ENCODE measurements at places on chromosomes 7 and 10.
A peak's percentile ranks its signal among the peaks of the same experiment; 100 is the strongest.

GRCh38 chr10:132904814-132905649, 37.3 kb downstream of the CFAP46 start:
- peak; percentile 38 for DNase-seq

DNA sequence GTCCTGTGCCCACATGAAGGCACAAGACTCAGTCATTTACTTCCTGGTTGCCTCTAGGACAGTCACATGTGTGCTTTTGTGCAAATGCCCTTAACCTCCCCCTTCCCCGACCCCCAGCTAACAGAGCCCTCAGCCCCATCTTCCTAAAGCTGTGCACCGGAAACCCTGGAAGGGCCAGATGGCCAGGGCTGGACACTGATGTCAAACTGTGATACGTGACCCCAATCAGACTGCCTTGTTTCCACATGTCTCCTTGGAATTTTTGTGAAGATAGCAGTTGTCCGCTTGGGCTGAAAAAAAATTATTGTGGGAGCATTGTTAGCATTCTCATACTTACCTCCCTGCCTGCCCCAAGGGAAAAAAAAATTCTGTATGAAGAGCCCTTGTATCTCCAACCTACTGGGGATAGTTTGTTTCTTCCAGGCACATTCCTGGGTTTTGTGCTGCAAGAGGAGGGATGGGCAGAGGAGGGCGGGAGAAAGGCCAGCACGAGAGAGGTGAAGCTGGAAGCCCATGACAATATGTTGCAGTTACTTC, 17.0 kb upstream of the ADAM12 start:
- DNase-seq = no peak

GRCh38 chr10:8060010-8060703, 5.7 kb downstream of the GATA3 start:
- DNase-seq = peak; percentile 92

DNA sequence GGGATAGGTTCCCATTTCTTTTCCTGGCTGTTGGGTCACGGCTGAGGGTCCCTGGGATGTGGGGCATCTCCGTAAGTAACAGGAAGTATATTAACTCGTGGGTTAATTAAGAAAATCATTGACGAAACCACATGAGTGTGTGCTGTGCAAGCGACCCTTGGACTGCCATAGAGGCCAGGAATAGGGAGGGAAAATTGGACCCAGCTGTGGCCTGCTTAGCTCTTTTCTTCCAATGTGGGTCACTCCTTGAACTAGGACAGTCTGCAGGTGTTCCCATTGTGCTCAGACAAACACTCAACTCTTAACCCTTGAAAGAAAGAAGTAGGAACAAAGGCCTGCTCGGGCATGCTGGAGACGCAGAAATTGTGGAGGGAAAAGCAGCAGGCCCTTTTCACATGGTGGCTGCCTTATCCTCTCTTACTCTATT, 25.6 kb upstream of the PLEKHA1 start:
- no peak for DNase-seq

- DNase-seq = no peak
Observed at GRCh38 chr7:79434867-79435266, 18.6 kb downstream of the MAGI2 start.

DNA sequence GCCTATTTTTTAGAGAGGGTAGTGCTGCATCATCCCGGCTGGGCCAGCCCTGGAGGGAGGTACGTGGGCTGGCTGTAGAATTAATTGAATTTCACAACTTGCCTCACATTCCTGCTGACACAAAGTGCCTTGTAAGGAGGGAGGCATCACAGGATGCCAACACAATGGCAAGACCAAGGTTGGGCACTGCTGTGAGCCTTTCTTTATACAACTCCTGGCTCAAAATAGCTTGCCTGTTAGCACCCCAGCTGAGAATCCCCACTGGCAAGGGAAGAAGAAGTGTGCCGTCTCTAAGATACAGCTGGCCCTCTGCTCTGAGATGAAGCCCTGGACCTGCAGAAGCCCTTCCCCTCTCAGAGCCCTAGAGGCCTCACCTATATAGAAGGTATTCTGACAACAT, 873.9 kb downstream of the GRID1 start:
- no peak for DNase-seq

DNA sequence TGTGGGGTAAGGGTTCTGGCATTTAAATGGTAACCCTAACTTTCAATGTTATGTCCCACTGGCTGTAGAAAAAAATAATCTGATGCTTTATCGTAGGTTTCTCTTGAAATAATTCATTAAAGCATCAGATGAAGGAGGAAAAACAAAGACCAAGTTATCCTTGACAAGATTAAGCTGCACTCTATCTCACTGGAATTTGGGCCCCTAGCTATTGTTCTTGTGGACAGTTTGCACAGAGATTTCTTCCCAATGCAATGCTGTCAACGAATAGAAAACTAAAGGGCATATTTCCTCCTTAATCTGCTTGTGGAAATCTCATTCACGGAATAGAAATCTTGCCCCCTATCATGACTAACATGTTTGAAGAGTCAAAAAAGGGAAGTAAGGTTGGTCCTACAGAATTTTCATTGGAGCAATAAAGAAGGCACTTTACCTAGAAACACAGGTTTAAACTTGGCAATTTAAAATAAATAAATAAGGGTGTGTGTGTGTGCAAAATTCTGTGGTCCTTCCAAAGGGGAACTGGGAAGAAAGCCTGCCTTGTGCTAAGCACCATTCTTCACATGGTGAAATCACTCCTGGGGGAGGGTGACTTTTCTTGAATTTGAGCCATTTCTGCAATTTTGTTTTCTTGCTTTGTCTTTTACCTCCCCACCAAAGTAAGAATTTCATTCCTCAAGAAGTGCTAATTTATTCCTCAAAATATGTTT, 242.8 kb downstream of the GLI3 start:
- no peak for DNase-seq

GRCh38 chr7:42930889-42931288, 1.1 kb downstream of the PSMA2 start:
- DNase-seq = no peak

GRCh38 chr7:70098133-70098561, 499.9 kb downstream of the AUTS2 start:
- DNase-seq = no peak

DNA sequence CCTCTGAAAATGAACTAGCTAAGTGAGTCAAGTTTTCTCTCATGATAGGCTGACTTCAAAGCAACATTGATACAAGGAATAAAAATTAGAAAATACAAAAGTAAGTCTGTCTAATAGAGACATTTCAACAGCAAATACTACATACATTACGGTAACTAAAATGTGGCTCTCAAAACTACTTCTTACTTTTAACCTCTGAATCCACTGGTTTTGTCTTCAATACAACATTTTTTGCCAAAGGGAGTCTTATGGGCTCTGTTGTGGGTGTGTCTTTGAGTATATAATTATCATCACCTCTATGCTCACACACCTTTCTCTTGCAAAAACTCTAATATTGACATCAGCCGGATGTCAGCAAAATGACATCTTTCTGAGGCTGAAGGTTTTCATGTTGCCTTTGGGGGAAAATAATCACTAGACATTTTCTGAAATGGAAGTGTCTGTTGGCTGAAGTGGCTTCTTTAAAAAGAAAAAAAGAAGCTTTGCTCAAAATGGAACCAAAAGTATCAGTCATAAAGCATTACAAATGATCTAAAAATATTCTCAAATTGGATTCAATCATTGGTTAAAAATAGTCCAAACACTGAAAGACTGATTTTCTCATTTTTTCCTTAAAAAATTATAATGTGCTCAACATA, 41.8 kb upstream of the FAM133B start:
- DNase-seq = peak; percentile 63

DNA sequence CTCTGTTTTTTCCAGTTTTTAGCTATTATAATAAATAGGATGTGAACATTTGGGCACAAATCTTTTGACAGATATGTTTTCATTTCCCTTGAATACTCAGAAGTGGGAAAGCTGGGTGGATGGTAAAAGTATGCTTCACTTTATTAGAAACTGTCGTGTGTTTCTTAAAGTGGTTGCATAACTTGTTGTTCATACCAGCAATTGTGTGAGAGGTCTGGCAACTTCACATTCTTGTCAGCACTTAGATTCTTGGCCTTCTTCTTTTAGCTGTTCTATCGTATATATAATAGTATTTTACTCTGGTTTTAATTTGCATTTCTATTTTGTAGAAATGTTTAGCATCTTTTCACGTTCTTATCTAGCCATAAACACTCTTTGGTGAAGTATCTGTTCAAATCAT, 894.4 kb downstream of the KCNMA1 start:
- DNase-seq = no peak

- no peak for DNase-seq
Observed at GRCh38 chr7:85529201-85529600, 342.3 kb upstream of the SEMA3D start.

GRCh38 chr10:91571671-91572070, 61.2 kb downstream of the PPP1R3C start:
- DNase-seq = no peak
